AG04450 (cell line): ENCODE measurements at places on chromosomes 2 and 18. TPM values are rescaled to one million over a fixed set of nuclear protein-coding genes. Genes with fewer than 3 reads are reported as not detected.

- DNase-seq = peak; percentile 29
Observed at GRCh38 chr2:18339326-18339725, 221.1 kb downstream of the RDH14 start.

DNA sequence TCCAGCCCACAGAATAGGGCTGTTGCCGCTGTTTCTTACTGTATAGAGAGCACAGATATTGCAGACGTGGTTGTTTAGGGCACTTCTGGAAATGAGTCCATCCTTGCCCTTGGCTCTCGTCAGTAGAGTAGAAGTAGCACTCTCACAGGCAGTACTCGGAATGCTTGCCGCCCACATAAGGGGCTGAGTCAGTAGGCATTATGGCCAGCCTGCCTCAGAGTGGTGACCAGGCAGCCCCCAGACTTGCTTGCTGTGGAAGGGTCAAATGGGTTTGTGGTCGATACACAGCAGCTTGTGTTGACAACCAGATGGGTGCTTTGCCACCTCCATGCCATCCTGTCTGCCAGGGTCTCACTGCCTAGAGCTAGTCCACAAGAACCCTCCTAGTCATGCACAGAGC is 38.7 kb downstream of the PLEKHB2 start:
- DNase-seq = no peak

GRCh38 chr2:109013051-109013450 is 24.0 kb upstream of the EDAR start:
- no peak for DNase-seq

- DNase-seq = no peak
Observed at GRCh38 chr2:95273566-95274290, 521 bp upstream of the PROM2 start.

FN1 gene
- 6,646 and 8,374 TPM in 2 replicates for polyA plus RNA-seq

DNA sequence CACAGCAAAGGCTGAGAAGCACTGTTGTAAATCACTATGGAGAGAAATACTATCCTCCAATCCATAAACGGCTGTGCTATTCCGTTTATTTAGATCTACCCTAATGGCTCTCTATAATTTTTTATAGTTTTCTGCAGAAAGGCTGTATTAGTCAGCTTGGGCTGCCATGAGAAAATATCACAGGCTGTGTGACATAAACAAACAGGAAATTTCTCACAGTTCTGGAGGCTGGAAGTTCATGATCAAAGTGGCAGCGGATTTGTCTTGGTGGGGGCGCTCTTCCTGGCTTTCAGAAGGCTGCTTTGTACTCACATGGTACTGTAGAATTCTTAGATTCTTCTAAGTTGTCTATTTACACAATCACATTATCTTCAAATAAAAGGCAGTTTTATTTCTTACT is 44.1 kb downstream of the C1D start:
- DNase-seq = peak; percentile 24

ATP8B1 gene
- polyA plus RNA-seq = 59.8 and 77.6 TPM in 2 replicates

FLACC1 gene
- 0.58 and 1.1 TPM in 2 replicates for polyA plus RNA-seq

- no peak for DNase-seq
Observed at GRCh38 chr18:55186588-55186987, 227.3 kb upstream of the CCDC68 start.

GRCh38 chr18:22563164-22563583 is 145.5 kb upstream of the CTAGE1 start:
- DNase-seq = peak; percentile 78

GRCh38 chr2:195410074-195410671 is 246.9 kb upstream of the SLC39A10 start:
- no peak for DNase-seq

DNA sequence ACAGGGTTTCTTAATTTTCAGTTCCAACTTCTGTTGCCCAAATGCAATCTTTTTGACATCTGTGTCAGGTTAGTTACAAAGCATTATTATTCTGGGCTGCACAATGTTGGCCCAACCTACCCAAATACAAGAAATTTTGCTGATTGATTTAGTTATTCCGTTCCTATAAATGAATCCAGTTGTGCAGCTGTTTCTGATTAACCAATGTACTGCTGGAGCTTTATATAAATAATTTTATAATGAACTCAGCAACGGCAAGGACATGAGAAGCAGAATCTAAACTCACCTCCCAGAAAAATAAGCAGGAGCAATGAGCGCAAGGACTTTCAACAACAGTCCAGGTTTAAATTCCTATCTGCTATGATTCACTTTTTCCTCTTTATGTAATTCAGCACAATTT is 76.3 kb upstream of the WIPF1 start:
- DNase-seq = no peak

SCYGR7 gene
- polyA plus RNA-seq = not detected in 2 replicates
